ENCODE measurements at places on chromosomes 5 and 9.
A peak's percentile ranks its signal among the peaks of the same experiment; 100 is the strongest.

DNA sequence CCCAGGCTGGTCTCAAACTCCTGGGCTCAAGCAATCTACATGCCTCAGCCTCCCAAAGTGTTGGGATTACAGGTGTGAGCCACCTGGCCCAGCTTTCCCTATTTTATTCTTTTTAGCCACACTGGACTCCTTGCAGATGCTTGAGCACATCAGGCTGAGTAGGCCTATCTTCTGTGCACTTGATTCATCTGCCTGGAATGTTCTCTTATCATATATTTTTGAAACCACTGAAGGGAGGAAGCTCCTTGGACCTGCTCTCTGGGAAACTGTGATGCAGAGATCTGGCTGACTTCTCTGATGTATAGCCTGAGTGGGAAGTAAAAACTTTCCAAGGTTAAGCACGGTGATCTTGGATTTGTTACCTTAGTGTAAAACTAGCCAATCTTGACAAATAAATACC lies 6.5 kb upstream of the MAT2B start:
- no peak for DNase-seq

- DNase-seq: no peak
Observed at GRCh38 chr9:9996259-9996658, 616.5 kb downstream of the PTPRD start.

- DNase-seq: no peak
Observed at GRCh38 chr5:142287973-142288313, 36.9 kb downstream of the SPRY4 start.

DNA sequence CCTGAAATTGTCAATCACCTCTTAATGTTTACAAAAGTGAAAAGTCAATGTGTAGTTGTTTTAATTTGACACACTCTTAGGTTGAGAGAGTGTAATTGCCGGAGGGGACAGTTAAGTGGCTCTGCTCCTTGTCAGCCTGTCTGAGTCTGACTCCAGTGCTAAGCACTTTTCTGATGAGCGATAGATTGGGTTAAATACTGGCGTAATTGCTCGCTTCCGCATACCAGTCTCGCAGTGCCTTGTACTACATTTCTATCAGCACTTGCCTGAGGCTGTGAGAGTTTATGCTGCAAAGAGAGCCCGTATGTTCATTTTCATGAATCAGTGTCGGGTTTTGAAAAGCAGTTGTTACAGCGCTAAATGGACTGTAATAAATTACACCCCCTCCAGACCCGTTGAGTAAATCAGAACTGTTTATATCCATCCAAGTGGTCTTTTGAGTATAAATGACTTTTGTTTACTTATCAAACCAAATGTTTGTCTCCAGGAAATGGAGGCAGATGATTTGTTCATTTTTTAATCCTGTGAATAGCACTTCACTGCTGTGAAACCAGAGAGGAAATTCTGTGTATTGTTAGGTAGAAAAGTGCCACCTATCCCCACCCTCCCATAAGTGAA lies 41.0 kb upstream of the DMRT3 start:
- DNase-seq: no peak

DNA sequence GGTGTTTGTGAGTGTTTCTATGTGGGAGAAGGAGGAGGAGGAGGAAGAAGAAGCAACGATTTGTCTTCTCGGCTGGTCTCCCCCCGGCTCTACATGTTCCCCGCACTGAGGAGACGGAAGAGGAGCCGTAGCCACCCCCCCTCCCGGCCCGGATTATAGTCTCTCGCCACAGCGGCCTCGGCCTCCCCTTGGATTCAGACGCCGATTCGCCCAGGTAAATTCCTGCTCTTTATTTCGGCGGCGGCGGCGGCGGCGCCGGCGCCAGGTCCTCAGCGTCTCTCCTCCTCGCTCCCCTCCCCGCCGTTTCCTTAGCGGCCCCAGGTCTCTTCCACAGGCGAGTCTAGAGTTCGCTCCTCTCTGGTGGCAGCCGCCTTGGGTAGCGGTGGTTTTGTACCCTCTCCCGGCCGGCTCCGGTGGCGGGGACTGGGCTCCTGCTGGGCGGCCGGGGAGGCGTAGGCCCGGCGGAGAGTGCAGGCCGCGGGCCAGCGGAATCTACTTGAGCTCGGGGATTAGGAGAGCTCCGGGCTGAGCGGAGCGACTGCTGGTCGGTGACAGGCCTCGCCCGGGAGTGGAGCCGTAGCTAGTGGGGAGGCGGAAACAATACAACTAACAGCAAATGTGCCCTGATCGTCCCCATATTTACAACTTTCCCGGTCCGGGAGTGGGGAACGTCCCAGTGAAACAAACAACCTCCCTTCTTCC lies 547 bp downstream of the NIPBL start:
- peak; percentile 33 for DNase-seq

DNA sequence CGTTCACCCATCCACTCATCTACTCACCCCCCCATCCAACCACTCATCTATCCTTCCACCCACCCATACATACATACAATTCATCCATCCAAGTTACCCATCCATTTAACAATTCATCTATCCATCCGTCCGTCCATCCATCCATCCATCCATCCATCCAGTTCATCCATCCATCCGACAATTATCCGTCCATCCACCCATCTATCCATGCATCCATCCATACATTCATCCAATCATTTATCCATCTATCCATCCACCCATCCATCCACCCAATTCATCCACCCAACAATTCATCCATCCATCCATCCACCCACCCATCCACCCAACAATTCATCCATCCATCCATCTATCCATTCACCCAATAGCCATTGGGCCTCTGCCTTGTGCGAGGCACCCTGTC lies 173.2 kb upstream of the MVB12B start:
- DNase-seq: no peak

- DNase-seq: no peak
Observed at GRCh38 chr5:133029416-133029815, 3.1 kb upstream of the ZCCHC10 start.

- no peak for DNase-seq
Observed at GRCh38 chr5:56848206-56848605, 32.9 kb downstream of the MAP3K1 start.

DNA sequence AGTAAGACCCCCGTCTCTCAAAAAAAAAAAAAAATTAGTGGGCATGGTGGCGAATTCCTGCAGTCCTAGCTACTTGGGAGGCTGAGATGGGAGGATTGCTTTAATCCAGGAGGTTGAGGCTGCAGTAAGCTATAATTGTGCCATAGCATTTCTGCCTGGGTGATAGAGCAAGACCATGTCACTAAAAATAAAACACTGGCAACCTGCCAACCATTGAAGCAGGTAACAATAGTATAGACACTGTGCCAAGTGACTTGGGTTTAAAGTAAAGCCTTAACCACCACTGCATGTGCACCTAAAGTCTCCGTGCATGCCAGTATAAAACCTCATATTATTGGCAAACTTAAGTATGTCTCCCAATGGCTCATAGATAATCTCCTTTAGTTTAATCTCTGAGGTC lies 3.4 kb upstream of the APBA1 start:
- DNase-seq: no peak

- DNase-seq: no peak
Observed at GRCh38 chr9:73118286-73118685, 33.4 kb upstream of the ANXA1 start.

- peak; percentile 38 for DNase-seq
Observed at GRCh38 chr5:76544268-76544926, 78.8 kb downstream of the F2RL2 start.

- no peak for DNase-seq
Observed at GRCh38 chr5:180379355-180380070, 26.4 kb upstream of the GFPT2 start.

GRCh38 chr9:134375011-134375390 lies 48.7 kb downstream of the RXRA start:
- no peak for DNase-seq

DNA sequence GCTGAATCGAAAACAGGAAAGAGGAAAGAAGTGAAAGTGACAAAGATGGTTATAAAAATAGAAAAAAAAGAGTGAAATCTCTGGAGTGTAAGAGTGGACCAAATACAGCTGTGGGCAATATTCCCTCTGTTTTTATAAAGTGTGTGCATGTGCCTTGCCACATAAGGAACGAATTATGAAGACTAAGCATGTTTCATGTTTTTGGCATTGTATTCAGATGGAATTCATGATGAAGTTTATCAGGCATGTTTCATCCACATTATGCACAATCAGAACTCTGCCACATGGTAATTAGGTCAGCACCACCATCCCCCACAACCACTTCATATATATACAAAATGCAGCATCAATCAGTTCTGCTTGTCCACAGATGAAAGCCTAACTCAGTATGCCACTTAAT lies 348.0 kb downstream of the ZNF608 start:
- no peak for DNase-seq

DNA sequence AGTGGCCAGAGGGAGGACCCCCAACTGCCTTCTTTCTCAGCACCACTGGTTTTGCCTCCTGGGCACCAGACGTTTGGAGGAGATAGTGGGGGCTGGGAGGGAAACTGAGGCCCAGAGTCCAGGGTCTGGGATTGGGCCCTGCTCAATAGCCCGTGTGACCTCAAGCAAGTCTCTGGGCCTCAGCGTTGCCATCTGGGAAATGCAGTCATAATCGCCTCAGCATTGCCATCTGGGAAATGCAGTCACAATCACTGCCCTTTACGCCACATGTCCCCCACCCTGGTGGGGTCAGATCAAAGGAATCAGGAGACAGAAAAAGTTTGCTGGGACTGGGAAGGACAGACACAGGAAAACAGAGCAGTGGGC lies 1.6 kb downstream of the SH2D3C start:
- DNase-seq: no peak

GRCh38 chr9:36138496-36138895 lies 2.0 kb downstream of the GLIPR2 start:
- no peak for DNase-seq
